ENCODE measurements at places on chromosomes 5 and 9. TPM values are rescaled to one million over a fixed set of nuclear protein-coding genes. Genes with fewer than 3 reads are reported as not detected.

RPS14 gene
- total RNA-seq, result 2,316 TPM

C9orf50 gene
- not detected for total RNA-seq

AJM1 gene
- 8.7 TPM for total RNA-seq

BRINP1 gene
- total RNA-seq, result not detected

SLC6A7 gene
- not detected for total RNA-seq

DNA sequence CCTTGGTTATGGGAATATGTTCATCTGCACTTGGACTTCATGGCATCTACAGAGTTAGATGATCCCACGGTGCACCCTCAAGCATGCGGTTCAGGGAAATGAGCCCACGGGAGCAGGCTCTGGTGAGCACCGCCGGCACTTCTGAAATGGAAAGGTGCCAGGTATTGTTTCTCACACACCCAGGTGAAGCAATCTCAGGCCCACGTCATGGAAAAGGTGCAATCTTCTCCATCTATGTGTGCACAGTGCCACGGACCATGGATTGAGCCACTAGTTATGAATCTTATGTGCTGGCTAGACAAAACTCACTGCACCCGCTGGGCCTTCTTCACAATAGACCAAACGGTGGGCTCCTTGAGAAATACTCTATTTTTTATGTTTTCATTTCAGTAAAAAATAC is 27.3 kb downstream of the IRX1 start:
- no peak overlapping the region for H3K4me3 ChIP-seq
- no peak for DNase-seq
- H3K4me1 ChIP-seq, result no peaks in the 10 kb centered on the region
- no peaks in the 10 kb centered on the region for H3K27me3 ChIP-seq
- H3K27ac ChIP-seq, result no peak overlapping the region

- peak overlapping the region; percentile 80 for H3K27ac ChIP-seq
- H3K4me3 ChIP-seq, result no peak overlapping the region
- H3K36me3 ChIP-seq, result peaks cover 76% of the 10 kb centered on the region
- peak; percentile 84 for DNase-seq
Measured at GRCh38 chr9:131635285-131635684, 90.0 kb downstream of the PRRT1B start.

DNA sequence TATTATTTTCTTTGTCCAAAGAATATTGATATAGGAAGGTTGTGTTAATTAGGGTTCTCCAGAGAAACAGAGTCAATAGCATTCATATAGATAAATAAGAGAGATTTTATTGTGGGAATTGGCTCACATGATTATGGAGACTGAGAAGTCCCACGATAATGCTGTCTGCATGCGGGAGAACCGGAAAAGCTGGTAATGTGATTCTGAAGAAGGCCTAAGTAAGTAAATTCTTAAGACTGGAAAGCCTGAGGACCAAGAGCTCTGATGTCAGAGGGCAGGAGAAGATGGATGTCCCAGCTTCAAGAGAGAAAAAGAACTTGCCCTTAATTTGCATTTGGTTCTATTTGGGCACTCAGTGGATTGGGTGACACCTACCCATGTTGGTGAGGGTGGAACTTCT is 307.4 kb upstream of the C9orf72 start:
- no peaks in the 10 kb centered on the region for H3K27me3 ChIP-seq
- H3K27ac ChIP-seq, result no peak overlapping the region
- no peaks in the 10 kb centered on the region for H3K4me1 ChIP-seq
- DNase-seq, result no peak

GRCh38 chr5:135696317-135696716 is 117.5 kb upstream of the CXCL14 start:
- no peak for DNase-seq
- no peak overlapping the region for H3K27ac ChIP-seq
- H3K36me3 ChIP-seq, result no peaks in the 10 kb centered on the region
- H3K4me3 ChIP-seq, result no peak overlapping the region
- H3K27me3 ChIP-seq, result no peaks in the 10 kb centered on the region

GRCh38 chr5:3024554-3024953 is 273.1 kb upstream of the IRX2 start:
- no peaks in the 10 kb centered on the region for H3K4me1 ChIP-seq
- H3K27me3 ChIP-seq, result no peaks in the 10 kb centered on the region
- H3K36me3 ChIP-seq, result no peaks in the 10 kb centered on the region

GRCh38 chr5:34524123-34524522 is 132.0 kb upstream of the RAI14 start:
- H3K36me3 ChIP-seq, result no peaks in the 10 kb centered on the region
- no peak overlapping the region for H3K4me3 ChIP-seq
- H3K4me1 ChIP-seq, result no peaks in the 10 kb centered on the region
- peaks cover 5% of the 10 kb centered on the region for H3K27me3 ChIP-seq
- DNase-seq, result no peak

- H3K27ac ChIP-seq, result no peak overlapping the region
- no peak for DNase-seq
- H3K36me3 ChIP-seq, result no peaks in the 10 kb centered on the region
- H3K4me3 ChIP-seq, result no peak overlapping the region
- H3K27me3 ChIP-seq, result no peaks in the 10 kb centered on the region
Measured at GRCh38 chr5:172925336-172925948, 33.8 kb upstream of the RPL26L1 start.

- no peak overlapping the region for H3K27ac ChIP-seq
- DNase-seq, result no peak
- H3K27me3 ChIP-seq, result no peaks in the 10 kb centered on the region
- H3K4me3 ChIP-seq, result no peak overlapping the region
Measured at GRCh38 chr5:165083394-165083793, 1578.0 kb downstream of the MAT2B start.

Measured in activated CD4-positive, alpha-beta memory T cell treated with anti-CD3 and anti-CD28 coated beads, Interleukin-2, amount 10 ng/mL, durations not matched to agents 7 days and 5 days (primary cell).